ENCODE measurements at places on chromosomes 7 and 10.

DNA sequence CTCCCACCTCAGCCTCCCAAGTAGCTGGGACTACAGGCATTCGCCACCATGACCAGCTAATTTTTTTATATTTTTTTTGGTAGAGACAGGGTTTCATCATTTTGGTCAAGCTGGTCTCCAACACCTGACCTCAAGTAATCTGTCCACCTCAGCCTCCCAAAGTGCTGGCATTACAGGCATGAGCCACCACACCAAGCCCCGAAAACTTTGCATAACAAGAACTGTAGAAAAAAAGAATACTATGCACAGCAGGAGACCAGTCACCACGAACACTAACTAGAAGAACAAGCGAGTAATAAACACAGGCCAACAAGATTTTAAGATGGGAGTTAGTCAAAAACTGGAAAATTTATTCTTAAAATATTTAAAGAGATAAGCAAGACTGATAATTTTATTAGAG is 447.0 kb downstream of the ETV1 start:
- no peak for DNase-seq

GRCh38 chr7:100515072-100515532 is 23.9 kb upstream of the AGFG2 start:
- DNase-seq = no peak

DNA sequence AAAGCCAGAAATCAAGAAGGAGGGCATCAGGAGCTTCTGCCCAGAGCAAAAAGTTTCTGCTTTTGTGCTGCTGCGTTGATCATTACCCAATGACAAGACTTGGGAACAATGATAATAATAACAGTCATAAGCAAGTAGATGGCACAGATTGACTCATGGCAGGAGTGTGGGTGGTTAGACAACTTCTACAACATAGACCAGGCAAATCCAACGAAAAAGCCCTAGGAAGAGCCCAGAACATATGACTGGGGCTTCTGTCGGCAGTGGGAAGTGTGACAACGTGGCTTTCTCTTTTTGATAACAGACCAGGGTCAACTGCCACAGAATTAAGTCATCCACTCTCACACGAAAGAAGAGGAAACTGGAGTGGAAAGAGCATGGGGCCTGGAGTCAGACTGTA is 85.4 kb upstream of the TRIL start:
- no peak for DNase-seq

GRCh38 chr7:65827366-65827765 is 45.5 kb upstream of the VKORC1L1 start:
- DNase-seq = no peak

DNA sequence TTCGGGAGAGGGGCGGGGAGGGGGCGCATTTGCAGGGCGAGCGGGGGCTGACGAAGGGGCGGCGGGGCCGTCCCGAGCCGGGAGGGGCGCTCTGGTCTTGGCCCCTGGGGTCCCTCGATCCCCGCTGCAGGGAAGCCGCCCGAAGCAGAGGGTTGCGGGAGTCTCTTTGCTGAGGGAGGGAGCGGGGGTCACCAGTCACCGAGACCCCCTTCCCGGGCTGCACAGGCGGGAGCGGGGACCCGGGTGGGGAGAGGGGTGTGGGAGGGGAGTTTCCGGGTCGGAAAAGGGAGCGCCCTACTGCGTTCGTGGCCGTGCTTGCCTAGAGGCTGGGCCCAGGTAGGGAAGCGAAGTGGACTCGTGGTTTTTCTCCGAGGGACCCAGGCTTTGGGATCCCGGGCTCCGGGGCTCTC is 422 bp downstream of the AP1S1 start:
- DNase-seq = no peak

DNA sequence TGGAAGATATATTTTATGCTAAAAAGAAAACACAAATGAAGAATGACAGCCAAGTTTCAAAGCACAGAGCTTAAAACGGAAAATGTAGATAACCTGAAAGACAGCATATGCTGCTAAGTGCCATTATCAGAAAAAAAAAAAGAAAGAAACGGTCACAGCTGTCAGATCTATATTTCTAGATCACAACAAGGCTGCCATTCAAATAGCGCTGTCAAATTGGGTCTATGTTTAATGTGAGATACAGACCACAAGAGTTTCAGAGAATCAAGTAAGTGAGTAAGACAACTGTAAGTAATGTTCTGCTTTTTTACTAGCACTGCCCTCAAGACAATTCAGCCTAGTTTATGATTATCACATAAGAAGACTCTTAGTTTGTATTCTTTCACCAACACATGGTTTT is 66.1 kb upstream of the RNF148 start:
- no peak for DNase-seq

DNA sequence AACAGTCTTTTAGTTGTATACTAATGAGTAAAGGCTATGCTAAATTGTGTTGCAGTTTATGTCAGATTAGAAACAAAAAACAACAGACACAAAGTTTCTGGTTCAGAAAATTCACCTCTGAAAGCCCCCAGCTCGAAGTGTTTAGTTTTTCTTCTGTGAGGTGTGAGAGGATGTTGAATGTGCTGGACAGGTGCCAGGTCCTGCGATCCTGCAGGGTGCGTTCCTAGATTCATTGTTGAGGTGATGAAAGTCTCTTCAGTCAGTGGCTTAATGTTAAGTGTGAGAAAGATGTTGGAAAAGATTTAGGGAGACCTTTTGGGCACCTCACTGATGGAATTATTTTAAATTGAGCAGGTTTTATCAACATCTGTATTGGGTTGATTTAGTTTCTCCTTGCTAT is 287.3 kb downstream of the SDK1 start:
- no peak for DNase-seq

- peak; percentile 53 for DNase-seq
Measured at GRCh38 chr7:1028044-1028770, 16.1 kb upstream of the GPR146 start.

GRCh38 chr10:98236862-98237261 is 31.1 kb downstream of the LOXL4 start:
- DNase-seq = no peak

- DNase-seq = no peak
Measured at GRCh38 chr10:105042906-105043552, 401.9 kb downstream of the SORCS3 start.

DNA sequence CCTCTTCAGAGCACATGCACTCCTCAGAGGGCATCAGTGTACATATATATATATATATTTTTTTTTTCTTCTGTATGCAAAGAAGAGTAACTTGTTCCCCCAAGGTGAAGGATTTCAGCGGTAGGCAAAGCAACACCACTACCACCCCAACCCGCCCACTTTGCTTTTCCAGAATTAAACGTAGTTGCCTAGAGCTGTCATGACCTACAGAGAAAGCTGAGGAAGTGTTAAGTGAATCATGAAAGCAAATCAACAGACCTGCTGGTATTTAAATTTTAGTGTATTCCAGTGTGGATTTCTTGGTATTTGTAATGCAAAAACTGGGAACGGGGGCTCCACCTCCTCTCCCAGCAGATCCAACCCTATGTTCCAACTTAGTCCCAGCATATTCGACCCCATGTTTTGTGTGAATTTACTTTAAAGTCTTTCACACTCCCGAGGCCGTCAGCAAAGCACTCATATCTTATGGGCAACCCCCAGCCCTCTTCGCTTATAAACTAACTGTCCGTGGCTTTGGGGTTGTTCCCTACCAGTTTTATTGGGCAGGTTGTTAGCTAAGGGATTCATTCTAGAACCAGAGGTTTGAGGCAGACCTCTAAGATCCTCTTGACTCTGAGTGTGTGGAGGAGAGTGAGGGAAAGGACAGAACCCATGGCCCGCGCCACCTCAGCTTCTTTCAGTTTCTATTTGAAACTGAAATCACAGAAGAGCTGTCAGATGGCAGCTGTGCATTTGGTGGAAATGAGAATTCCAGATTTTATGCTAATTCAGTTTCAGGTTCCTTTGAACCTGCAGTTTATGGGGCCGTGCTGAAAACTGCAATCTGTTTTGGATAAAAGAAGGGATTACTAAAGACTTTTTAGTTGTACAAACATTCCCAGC is 450.2 kb upstream of the GALNT17 start:
- no peak for DNase-seq

DNA sequence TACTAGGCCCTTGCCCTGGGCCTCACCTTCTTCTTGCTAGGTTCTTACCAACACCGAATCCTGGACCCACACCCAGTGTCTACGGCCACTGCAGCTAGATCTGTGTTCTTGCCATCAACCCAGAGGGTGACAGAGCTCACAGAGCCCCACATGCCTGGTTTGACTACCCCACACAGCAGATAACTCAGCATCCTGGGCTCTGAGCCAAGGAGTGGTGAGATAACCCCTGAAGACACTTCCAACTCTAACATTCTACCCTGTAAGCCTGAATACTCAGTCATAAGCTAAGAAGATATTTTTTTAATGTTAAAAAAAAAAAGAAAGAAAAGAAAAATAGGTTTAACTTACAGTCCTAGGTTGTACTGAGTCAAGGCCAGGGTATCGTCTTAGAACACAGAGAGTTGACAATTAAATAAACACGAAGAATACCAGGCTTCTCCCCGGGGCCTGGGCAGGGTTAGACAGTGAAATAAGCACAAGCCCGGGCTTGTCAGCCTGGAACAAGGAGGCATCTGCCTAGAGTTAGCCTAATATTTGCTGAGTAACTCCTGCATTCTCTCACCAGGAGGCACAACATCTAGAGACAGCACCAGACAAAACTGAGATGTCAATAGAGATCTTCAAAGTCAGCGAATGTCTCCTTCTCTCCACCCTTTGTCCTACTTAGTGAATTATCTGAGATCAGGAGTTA is 556.5 kb upstream of the LRRN3 start:
- DNase-seq = no peak

DNA sequence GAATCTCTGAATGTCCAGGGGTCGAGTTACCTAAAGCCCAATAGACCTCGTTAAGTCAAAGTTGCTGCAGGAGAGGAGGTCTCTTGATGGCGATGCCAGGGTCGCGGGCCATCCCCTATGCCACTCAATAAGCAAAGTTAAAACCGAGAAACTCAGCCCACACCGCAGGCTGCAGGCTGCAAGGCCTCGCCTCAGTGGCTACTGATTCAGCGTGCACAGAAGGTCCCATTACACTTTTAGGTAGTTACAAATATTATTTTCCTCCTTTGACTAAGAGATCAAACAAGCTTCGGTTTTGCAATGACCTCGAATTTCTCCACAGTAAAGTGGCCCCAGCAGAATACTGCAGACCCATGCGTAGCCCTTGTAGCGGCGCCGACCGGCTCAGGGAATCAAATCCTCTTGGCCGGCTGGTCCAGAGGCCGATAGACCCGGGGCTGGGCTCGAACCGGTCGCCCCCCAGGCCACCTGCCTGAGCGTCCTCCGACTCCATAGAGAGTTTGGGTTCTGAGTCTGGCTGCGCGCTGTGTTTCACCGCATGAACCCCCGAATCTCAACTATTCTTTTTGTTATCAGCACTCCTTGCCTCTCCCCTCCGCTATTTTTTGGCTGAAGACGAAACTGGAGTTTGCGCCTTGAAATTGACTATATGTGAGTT is 2.3 kb downstream of the C1QL3 start:
- DNase-seq = no peak

GRCh38 chr7:138458576-138459412 is 1.3 kb upstream of the TRIM24 start:
- DNase-seq = no peak

GRCh38 chr7:44622342-44623151 is 16.1 kb downstream of the OGDH start:
- DNase-seq = no peak

GRCh38 chr10:114389426-114389825 is 14.9 kb downstream of the AFAP1L2 start:
- no peak for DNase-seq

Measured in activated naive CD4-positive, alpha-beta T cell (primary cell).